Activated CD8-positive, alpha-beta memory T cell treated with anti-CD3 and anti-CD28 coated beads, Interleukin-2, amount 10 ng/mL, durations not matched to agents 7 days and 5 days (primary cell): ENCODE measurements at places on chromosomes 4 and X. TPM values are rescaled to one million over a fixed set of nuclear protein-coding genes. Genes with fewer than 3 reads are reported as not detected.

GRCh38 chr4:70533211-70533610 is 14.8 kb downstream of the AMTN start:
- no peaks in the 10 kb centered on the region for H3K36me3 ChIP-seq
- H3K4me1 ChIP-seq = no peaks in the 10 kb centered on the region
- H3K27ac ChIP-seq = no peak overlapping the region
- no peak overlapping the region for H3K4me3 ChIP-seq
- no peak for DNase-seq

GRCh38 chr4:136524039-136524438 is 1008.3 kb downstream of the PCDH18 start:
- H3K27ac ChIP-seq = no peak overlapping the region
- DNase-seq = no peak
- H3K4me1 ChIP-seq = no peaks in the 10 kb centered on the region
- H3K4me3 ChIP-seq = no peak overlapping the region
- no peaks in the 10 kb centered on the region for H3K36me3 ChIP-seq
- H3K27me3 ChIP-seq = no peaks in the 10 kb centered on the region

UGT2B17 gene
- not detected for total RNA-seq

DNA sequence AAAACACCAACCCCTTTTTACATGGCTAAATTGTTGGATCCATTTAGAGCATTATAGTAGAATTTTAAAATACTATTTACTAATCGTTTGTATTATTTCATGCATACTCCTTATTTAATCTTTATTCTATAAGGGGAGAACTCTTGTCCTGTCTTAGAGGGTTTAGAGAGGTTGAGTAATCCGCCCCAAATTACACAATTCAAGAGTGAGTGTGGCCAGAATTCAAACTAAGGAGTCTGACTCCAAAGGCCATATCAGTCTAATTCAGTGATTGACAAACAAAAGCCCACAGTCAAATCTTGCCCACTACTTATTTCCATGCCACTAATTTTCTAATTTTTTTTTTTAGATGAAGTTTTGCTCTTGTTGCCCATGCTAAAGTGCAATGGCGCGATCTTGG is 33.7 kb upstream of the NEIL3 start:
- H3K27ac ChIP-seq = no peak overlapping the region
- no peaks in the 10 kb centered on the region for H3K4me1 ChIP-seq

DNA sequence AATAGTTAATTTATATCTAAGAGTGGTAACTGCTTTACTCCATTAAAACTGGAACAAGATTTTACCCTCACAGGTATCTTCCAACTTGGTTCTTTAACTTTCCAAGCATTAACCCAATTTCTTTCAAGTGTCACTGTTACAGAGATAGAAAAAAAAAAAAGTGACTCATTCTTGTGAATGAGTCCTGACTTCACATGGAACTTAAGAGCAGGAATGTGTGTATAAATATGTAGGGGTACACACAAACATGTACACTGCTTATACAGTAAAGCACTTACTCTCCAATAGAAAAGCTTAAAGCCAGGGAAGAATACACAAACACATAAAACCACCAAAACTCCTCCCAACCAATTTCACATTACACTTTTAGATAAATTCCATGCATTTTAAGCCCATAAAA is 38.8 kb downstream of the TAPT1 start:
- H3K27me3 ChIP-seq = no peaks in the 10 kb centered on the region
- no peak overlapping the region for H3K4me3 ChIP-seq
- no peak for DNase-seq
- no peaks in the 10 kb centered on the region for H3K4me1 ChIP-seq
- no peak overlapping the region for H3K27ac ChIP-seq

FAM9C gene
- not detected for total RNA-seq

- DNase-seq = no peak
- no peaks in the 10 kb centered on the region for H3K27me3 ChIP-seq
- no peak overlapping the region for H3K27ac ChIP-seq
- H3K4me3 ChIP-seq = no peak overlapping the region
Observed at GRCh38 chr4:172390331-172390730, 577.1 kb downstream of the GALNTL6 start.

HSFX2 gene
- 0.53 TPM for total RNA-seq

GRCh38 chr4:28278676-28279075 is 1418.0 kb downstream of the STIM2 start:
- no peak overlapping the region for H3K4me3 ChIP-seq
- H3K36me3 ChIP-seq = no peaks in the 10 kb centered on the region
- no peak overlapping the region for H3K27ac ChIP-seq
- DNase-seq = no peak
- H3K27me3 ChIP-seq = no peaks in the 10 kb centered on the region

- no peak for DNase-seq
- no peak overlapping the region for H3K27ac ChIP-seq
- no peaks in the 10 kb centered on the region for H3K27me3 ChIP-seq
- H3K4me3 ChIP-seq = no peak overlapping the region
- H3K36me3 ChIP-seq = no peaks in the 10 kb centered on the region
Observed at GRCh38 chr4:178599521-178599920, 1157.3 kb upstream of the AGA start.

BMPR1B gene
- total RNA-seq = not detected

- H3K27ac ChIP-seq = no peak overlapping the region
- no peaks in the 10 kb centered on the region for H3K27me3 ChIP-seq
- H3K4me3 ChIP-seq = no peak overlapping the region
- H3K36me3 ChIP-seq = no peaks in the 10 kb centered on the region
- no peak for DNase-seq
Observed at GRCh38 chrX:130280901-130281300, 12.2 kb upstream of the ZNF280C start.

- no peaks in the 10 kb centered on the region for H3K27me3 ChIP-seq
- H3K4me1 ChIP-seq = peaks cover 68% of the 10 kb centered on the region
- H3K36me3 ChIP-seq = peaks cover 37% of the 10 kb centered on the region
- DNase-seq = peak; percentile 58
Observed at GRCh38 chrX:2710041-2710840, 19.1 kb downstream of the CD99 start.

GRCh38 chr4:154313004-154313585 is 178.5 kb downstream of the DCHS2 start:
- H3K36me3 ChIP-seq = no peaks in the 10 kb centered on the region
- no peak overlapping the region for H3K27ac ChIP-seq
- no peaks in the 10 kb centered on the region for H3K27me3 ChIP-seq
- H3K4me3 ChIP-seq = no peak overlapping the region
- H3K4me1 ChIP-seq = no peaks in the 10 kb centered on the region

DNA sequence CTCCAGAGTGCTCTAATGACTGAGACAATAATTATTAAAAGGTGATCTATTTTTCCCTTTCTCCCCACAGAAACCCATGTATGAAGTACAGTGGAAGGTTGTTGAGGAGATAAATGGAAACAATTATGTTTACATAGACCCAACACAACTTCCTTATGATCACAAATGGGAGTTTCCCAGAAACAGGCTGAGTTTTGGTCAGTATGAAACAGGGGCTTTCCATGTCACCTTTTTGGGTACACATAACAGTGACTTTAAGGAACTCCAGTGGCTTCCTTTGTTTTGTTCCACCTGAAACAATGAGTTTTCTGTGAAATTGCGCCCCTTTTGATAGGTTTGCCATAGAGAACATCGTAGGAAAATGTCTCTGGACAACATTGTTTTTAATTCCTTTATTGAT is 69.6 kb downstream of the KIT start:
- no peaks in the 10 kb centered on the region for H3K27me3 ChIP-seq
- DNase-seq = no peak
- no peak overlapping the region for H3K27ac ChIP-seq
- no peaks in the 10 kb centered on the region for H3K4me1 ChIP-seq

DNA sequence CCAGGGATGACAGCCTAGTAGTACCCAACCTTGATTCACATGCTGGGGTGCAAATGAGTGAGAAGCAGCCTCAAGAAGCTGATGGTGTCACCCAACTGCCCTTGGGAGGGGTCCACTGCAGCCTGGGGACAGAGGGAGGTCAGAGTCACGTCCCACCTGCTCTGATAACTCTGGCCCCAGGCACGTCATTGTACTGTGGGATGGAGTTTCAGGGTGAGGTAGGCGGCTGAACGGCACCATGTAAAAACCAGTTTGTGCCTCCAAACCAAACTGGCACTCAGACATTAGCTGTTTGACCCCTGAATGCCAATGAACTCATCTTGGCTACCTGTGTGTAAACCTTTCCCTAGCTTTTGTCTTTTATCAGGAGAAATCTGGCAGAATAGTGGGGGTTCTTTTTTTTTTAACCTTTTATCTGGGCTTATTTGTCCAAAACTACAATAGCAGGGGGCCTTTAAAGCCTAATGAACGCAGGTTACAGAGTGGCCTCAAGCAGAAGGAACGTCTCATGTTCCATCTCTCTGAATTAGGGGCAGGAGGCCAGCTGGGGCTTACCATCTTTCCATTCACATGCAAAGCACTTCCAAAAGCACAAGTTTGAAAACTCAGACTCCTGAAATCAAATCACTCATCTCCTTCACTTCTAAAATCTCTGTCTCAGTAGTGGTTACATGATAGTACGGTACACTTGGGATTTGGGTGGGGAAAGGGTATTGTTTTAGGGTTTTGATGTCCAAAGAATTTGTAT is 89.4 kb downstream of the IRF2 start:
- H3K27ac ChIP-seq = peak overlapping the region; percentile 82
- DNase-seq = no peak
- H3K4me1 ChIP-seq = peaks cover 48% of the 10 kb centered on the region
- H3K36me3 ChIP-seq = peaks cover 72% of the 10 kb centered on the region

- no peak overlapping the region for H3K27ac ChIP-seq
- H3K27me3 ChIP-seq = no peaks in the 10 kb centered on the region
- no peaks in the 10 kb centered on the region for H3K36me3 ChIP-seq
Observed at GRCh38 chrX:115912372-115912897, 258.1 kb upstream of the AGTR2 start.

EMCN gene
- not detected for total RNA-seq

DNA sequence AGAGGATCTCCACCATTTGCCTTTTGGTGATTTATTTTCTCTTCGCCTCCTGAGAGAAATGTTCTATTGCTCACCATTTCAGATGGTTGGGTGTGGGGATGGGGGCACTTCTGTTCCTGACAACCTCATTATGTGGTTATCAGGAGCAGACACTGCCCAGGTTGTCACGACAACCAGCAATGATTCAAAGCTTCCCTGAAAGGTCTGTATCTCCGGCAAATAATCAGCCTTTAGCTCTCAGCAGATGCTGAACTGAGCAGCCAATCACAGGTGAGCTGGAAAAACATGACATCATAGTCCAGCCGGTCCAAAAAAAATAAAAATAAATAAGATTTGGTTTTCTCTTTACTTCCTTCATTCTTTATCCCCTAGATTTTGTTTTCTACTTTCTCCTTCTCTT is 5.5 kb upstream of the PAK3 start:
- H3K27ac ChIP-seq = no peak overlapping the region
- no peak overlapping the region for H3K4me3 ChIP-seq
- peaks cover 2% of the 10 kb centered on the region for H3K4me1 ChIP-seq
- no peaks in the 10 kb centered on the region for H3K36me3 ChIP-seq

- H3K36me3 ChIP-seq = no peaks in the 10 kb centered on the region
- H3K4me3 ChIP-seq = no peak overlapping the region
- peaks cover 2% of the 10 kb centered on the region for H3K4me1 ChIP-seq
- peaks cover 8% of the 10 kb centered on the region for H3K27me3 ChIP-seq
- no peak for DNase-seq
Observed at GRCh38 chr4:26218677-26219605, 101.9 kb upstream of the RBPJ start.

- H3K27ac ChIP-seq = no peak overlapping the region
- no peaks in the 10 kb centered on the region for H3K27me3 ChIP-seq
- H3K4me3 ChIP-seq = no peak overlapping the region
- H3K4me1 ChIP-seq = no peaks in the 10 kb centered on the region
- no peaks in the 10 kb centered on the region for H3K36me3 ChIP-seq
Observed at GRCh38 chr4:5477613-5478012, 230.7 kb downstream of the EVC2 start.

- peaks cover 4% of the 10 kb centered on the region for H3K36me3 ChIP-seq
- no peaks in the 10 kb centered on the region for H3K27me3 ChIP-seq
- peaks cover 3% of the 10 kb centered on the region for H3K4me1 ChIP-seq
- H3K27ac ChIP-seq = no peak overlapping the region
- no peak for DNase-seq
Observed at GRCh38 chr4:94462572-94462971, 10.8 kb downstream of the PDLIM5 start.

- no peak overlapping the region for H3K27ac ChIP-seq
- H3K36me3 ChIP-seq = no peaks in the 10 kb centered on the region
- H3K4me3 ChIP-seq = no peak overlapping the region
- DNase-seq = no peak
Observed at GRCh38 chr4:54548098-54548620, 109.6 kb upstream of the KIT start.

GYPA gene
- total RNA-seq = not detected

DNA sequence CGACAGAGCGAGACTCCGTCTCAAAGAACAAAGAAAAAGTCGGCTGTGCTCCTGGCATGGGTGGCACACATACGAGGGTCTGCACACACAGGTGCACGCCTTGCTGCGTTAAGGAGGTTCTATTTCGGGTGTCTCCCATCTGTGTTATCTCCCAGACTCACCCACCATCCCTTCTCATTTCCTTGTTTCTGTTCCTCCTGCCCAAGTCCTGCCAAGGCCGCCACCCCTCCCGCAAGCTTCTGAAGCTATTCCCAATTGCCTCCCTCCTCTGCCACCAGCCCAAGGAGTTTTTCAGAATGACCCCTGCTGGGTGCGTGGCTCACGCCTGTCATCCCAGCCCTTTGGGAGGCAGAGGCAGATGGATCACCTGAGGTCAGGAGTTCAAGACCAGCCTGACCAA is 6.0 kb upstream of the IL3RA start:
- H3K4me3 ChIP-seq = no peak overlapping the region
- DNase-seq = no peak
- no peak overlapping the region for H3K27ac ChIP-seq
- H3K4me1 ChIP-seq = peaks cover 16% of the 10 kb centered on the region

DNA sequence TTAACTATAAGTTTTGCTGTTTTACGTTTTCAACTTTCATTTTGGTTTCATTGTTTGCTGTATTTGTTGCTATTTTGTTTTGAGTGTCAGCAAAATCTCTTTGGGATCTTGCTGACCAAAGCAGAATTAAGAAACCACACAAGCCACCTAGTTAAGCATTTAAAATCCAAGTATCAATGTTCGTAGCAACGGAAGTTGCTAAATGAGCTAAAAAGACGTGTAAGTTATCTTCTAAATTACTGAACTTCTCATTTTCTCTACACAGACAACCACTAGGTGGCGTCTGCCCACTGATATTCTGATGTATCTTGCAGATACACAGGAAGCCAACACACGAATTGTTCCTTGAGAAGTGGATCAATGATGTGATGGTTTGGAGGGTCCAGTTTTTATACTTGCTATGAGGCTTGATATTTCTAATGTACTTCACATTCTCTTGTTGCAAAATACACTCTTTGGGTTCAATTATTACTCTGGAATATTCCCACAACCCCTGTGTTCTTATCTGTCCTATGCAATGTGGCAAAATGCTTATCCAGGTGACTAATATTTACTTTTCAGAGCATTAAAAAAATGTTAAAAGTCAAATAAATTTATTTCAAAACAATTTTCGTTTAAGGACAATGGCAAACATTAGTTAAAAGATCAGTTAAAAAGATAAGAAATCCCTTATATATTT is 250.5 kb downstream of the TECRL start:
- H3K4me3 ChIP-seq = no peak overlapping the region
- H3K27ac ChIP-seq = no peak overlapping the region
- no peaks in the 10 kb centered on the region for H3K27me3 ChIP-seq
- no peaks in the 10 kb centered on the region for H3K36me3 ChIP-seq

CD99L2 gene
- 16.8 TPM for total RNA-seq

S100P gene
- total RNA-seq = 1.3 TPM
